ENCODE measurements at places on chromosomes 11 and 22.

DNA sequence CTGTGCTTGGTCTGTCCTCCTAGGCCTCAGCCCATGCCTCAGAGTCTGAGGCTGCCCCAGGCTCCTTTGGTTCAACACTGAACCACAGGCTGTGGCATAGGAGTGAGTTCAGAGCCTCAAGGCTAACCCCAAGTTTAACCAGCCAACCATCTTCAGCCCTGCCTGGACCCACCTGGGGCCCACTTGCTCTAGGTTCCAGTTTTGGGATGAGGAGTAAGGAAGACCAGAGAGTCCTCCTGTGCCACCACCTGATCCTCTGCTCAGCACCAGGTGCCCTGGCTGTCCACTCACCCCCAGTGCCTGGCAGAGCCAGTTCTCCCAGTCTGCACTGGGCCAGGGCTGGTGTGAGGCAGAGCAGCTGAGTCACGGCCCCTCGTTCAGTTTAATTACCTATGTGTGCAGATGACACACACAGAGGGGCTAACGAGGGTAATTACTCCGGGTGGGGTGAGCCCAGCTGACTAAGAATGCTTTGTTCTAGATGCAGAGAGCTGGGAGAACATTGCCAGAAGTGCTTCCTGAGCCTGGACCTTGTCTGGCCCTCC is 12.0 kb upstream of the TMPRSS13 start:
- no peak for DNase-seq

- no peak for DNase-seq
Measured at GRCh38 chr22:30514252-30514651, 8.8 kb upstream of the SEC14L4 start.

GRCh38 chr11:118128721-118129470 is 23.7 kb downstream of the SCN4B start:
- DNase-seq, result no peak

DNA sequence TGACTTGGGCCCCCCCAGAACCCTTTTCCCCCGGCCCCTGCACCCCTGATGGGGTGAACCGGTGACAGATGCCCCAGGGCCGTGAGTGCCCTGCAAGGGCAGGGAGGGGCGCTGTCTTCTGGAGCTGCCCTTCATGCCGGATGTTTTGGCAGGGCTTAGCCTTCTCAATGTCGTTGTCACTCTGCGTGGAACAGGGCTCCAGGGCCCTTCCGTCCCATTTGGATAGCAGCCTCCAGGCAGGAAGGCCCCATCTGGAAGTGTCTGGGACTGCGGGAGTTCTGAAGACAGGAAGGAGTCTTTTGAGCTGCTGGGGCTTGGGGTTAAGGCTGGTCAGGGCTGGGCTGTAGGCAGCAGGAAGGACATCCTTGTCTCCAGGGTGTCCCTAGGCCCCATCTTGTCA is 4.6 kb downstream of the FRMD8 start:
- DNase-seq, result no peak

DNA sequence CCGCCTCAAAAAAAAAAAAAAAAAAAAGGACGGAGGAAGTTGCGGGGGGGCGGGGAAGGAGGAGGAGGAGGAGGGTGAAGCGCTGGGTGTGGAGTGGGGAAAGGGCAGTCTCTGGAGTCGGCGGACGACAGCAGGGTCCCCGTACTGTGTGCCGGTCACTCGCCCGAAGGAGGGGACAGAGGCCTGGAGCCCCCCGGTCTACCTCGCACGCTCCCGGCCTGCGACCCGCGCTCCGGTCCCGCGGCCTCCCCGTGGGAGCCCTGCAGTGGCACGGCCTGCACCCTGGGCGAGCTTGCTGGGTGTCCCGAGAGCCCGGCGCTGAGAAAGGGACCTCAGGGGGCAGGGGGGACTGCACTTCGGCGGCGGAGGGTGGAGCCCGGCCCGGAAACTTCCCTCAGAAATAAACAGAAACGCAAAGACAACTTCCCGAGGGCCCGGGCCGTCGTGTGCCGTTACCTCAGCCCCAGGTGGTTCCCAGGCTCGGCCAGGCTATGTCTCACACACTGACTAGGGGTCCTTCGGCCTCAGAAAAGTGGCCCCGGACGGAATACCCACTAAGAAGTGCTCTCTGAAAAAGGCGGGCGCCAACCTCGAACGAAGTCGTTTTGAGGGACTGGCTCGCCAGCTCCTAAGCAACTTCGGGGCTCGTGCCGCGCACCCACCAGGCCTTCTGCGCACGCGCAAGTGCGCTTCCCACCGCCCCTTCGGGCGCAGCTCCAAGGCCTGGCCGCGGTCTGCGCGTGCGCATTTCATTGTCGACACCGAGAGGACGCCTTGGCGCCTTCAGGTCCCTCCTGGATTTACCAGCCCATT is at the start of gene MAJIN:
MAJIN (minus strand) TSS at position 688 of the 813 bp plus-strand sequence. CDS start 12,703 bp downstream, outside the sequence.
- no peak for DNase-seq

All from HS-27A (cell line).